ENCODE measurements at places on chromosomes 3 and 15.

DNA sequence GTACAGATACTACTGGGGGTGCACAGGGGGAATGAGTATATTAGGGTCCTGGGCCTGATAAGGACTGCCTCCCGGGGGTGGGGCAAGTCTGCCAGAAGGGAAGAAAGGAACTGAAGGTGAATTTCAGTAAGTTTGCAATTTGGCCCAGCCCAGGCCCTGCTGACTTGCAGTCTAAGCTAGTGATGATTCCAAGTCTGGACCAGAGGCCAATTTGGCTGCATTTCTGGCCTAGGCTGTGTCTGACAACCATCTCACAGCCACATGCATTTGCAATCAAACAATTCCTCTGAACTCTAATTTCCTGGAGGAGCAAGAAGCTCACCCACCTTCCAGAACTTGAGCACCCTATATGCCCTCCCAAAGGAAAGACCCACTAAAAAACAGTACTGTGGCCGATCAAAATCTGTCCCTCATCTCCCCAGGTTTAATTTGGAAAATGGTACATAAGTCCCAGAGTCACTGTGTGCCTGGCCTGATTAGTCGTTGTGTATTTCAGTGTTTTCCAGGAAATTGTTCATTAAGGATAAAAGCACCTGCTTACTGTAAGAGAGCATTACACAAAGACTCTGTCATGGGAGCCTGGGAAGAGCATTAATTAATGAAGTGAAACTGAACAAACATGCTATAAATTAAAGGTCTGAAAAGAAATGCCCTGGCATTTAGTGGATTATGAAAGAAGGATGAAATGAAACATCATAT, 114.5 kb downstream of the MEGF11 start:
- no peak for DNase-seq

- DNase-seq, result no peak
Measured at GRCh38 chr3:130085881-130086280, 4.2 kb downstream of the ALG1L2 start.

GRCh38 chr15:74642734-74643664, 27.4 kb downstream of the CLK3 start:
- no peak for DNase-seq

DNA sequence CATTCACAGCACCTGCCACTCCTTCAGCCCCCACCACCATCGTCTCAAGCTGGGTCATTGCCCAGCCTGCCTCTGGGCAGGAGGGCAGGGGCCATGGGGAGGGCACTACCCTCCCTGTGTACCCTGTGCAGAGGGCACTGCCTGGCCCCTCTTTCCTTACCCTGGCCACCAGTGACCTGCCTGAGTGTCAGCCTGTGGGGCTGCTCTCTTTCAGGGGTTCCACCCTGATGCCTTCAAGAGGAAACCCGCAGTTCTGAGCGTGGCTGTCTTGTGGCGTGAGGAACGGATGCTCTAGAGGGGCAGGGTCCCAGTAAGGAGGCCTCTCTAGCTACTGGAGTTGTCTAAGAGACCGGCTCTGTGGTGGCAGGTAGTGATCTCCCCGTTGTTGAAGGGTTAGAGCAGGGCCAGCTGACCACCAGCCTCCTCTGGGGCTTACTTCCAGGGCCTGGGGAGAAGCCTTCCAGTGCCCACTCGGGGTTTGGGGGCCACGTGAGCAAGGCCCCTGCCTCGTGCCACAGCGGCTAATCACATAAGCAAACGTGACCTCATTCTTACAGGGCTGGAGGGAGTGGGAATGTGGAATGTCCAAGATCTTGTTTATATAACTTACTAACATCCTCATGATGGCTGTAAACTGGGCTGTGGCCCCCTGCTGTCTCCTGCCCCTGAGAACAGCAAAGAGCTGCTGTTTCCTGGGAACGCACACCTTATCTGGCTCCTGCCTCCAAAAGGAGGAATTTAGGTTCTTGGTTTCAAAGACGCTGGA, 31.4 kb upstream of the SEC13 start:
- no peak for DNase-seq

DNA sequence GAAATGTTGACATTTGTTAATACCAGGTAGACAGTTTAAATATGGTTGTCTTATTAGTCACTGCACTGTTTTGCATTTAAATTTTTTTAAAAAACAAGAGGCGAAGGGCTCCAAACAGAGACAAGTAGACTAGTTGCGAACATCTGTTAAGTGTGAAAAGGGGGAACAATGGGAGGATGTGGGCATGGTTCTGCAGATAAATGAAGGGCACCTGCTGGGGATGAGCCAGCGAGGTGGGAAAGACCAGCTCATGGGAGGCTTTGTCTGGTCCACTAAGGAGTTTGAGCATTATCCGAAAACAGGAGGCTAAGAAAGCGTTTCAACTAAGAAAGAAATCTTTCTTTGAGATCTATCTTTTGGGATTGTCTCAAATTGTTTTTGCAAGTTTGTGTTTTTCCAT, 72.7 kb downstream of the FBN1 start:
- no peak for DNase-seq

GRCh38 chr3:172106989-172107388, 67.6 kb downstream of the FNDC3B start:
- DNase-seq, result peak; percentile 26
